ENCODE measurements at places on chromosomes 1 and 21.
A peak's percentile ranks its signal among the peaks of the same experiment; 100 is the strongest.

DNA sequence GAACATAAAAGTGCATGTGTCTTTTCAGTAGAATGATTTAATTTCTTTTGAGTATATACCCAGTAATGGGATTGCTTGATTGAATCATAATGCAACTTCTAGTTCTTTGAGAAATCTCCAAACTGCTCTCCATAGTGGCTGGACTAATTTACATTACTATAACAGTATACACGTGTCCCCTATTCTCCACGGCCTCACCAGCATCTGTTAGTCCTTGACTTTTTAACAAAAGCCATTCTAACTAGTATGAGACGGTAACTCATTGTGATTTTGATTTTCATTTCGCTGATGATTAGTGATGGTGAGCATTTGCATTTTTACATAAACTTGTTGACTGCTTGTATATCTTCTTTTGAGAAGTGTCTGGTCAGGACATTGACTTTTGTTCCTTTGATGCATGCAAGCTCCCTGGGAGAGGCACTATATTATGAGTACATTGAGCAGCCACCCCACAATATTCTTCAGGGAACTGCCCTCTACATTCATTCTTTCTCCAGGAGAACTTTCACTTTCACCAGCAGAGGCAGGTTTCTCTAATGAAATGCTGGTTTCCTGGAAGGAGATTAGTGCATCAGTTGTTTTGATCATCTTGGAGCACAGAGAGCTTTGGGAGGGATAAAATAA lies 51.9 kb upstream of the LPGAT1 start:
- no peak for DNase-seq

DNA sequence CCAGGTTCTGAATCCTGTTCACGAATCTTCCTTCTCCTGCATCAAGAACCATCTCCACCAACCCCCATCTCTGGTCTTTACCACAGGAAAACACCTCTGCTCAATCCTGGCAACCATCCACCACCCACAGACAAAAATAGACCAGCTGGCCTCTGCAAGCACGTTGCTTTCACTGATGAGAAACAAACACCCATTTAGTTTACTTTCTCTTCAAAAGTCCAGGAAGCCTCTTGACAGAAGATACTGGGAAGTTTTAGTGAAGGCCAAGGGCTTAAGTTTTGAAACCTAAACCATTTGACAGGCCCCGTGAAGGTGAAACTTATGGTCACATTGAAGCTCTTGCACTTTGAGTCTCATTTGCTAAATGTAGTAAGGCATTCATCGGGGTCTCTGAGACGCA lies 122.6 kb upstream of the PPP2R5A start:
- no peak for DNase-seq

- DNase-seq = peak; percentile 46
Observed at GRCh38 chr1:233304489-233305102, 9.1 kb upstream of the PCNX2 start.

DNA sequence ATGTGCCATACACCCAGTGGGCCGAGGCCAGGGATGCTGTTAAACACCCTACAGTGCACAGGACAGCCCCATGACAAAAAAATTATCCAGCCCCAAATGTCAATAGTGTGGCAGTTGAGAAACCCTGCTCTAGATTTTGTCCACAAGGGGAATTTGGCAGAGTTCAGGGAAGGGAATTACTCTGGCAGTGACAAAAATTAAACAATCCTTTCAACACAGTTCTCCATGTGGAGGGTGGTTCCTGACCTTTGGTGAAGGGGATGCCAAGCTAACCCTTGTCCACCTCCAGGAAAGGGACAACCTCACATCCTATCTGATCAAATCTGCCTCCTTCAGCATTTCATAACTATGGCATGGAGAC lies 28.4 kb upstream of the CD84 start:
- DNase-seq = no peak

- no peak for DNase-seq
Observed at GRCh38 chr1:148308832-148309458, 156.9 kb upstream of the NBPF11 start.

DNA sequence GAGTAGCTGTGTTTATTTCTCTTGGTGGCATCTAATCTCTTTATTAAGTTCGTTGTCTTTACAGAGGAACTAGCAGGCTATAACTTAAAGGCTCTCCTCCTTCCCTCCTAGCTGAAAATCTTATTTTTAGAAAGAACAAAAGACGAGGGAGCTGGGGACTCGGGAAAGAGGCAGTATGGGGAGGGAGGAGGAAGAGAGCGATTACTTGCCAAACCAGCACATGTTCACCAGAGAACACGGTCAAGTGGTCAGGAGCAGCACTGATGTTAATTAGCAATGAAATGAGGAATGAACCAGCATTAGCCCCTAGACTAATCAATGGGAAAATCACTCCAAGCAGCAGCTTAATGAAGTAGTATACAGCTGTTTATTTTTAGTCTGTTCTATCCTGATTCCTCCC lies 171.3 kb upstream of the ESRRG start:
- DNase-seq = no peak

DNA sequence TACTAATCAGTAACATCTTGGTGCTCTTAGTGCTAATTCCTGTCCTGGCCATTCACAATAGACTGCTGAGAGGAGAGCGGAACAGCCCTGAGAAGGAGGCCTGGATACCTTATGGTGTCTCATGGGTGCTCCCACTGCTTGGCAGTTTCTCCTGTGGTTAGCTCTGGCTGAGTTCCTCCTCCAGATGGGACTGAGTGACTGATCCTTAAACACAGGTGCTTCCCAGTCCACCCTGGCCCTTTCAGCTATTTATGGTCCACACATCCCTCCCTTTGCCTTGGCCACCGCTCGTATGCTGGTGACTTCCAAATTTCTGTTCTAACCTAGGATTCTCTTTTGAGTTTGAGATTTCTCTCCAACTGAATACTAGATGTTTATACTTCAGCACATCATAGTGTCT lies 157.0 kb upstream of the CACNA1E start:
- DNase-seq = no peak

- no peak for DNase-seq
Observed at GRCh38 chr1:209931141-209931540, 6.9 kb upstream of the SYT14 start.

DNA sequence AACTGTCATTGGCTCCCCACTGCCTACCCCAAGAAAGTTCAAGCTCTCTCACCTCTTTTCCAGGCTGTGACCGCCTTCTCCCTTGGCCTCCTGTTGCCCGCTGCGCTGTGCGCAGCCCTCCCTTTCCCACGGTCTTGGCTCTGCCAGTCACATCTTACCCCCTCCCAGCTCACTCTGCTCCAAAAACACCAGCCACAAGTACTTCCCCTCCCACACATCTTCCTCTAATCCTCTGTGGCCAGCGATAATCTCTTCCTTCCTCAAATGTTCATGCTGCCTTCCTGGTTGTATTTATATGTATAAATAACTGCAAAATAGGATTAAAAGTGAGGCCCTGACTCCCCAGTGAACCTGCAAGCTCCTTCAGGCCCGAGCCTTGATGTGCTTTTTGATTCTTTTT lies 81.8 kb downstream of the AJAP1 start:
- no peak for DNase-seq

GRCh38 chr1:78052685-78053405 lies 7.1 kb downstream of the GIPC2 start:
- DNase-seq = no peak

DNA sequence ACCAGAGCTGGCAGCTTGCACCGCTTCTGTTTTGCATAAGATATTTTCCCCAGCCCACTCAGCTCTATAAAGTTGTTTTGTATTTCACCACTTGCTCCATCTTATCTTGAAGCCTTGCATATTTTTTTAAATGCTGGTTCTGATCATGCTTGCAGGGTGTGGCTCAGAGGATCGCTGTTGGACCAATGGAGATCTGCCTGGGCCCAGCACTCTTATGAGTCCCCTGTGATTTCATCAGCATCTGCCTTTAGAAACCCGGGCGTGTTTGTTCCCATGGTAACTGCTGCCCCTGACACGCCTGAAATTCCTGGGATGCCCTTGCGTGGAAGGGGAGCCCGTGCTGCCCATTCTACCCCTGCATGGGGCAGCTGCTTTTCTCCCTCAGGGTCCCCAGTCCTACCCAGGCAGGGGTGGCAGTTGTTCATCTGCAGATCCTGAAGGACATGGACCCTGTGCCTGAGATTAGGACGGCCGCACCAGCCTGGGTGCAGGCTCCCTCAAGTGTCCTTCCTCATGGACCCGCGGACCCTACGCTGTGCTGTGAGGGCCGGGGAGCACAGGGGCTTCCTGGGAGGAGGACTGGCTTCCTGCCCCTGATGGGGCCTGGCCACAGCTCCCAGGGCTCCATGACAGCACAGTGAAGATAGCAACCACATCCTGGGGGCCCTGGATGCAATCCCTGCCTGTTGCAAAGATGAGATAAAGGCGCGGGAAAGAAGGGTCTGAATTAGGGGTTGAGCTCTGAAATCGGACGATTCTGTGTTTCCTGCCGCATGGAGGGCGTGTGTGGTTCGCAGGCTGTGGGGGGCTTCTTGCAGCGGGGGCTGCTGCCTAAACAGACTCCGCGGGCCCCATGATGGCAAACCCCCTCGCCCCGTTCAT lies 226.5 kb downstream of the SDCCAG8 start:
- no peak for DNase-seq

GRCh38 chr1:115767403-115767802 lies 1.1 kb downstream of the CASQ2 start:
- no peak for DNase-seq

- DNase-seq = no peak
Observed at GRCh38 chr1:221712776-221713431, 29.0 kb downstream of the DUSP10 start.

- DNase-seq = no peak
Observed at GRCh38 chr1:77095236-77095635, 124.0 kb downstream of the PIGK start.

- peak; percentile 41 for DNase-seq
Observed at GRCh38 chr1:167554028-167554779, 642 bp upstream of the CREG1 start.

DNA sequence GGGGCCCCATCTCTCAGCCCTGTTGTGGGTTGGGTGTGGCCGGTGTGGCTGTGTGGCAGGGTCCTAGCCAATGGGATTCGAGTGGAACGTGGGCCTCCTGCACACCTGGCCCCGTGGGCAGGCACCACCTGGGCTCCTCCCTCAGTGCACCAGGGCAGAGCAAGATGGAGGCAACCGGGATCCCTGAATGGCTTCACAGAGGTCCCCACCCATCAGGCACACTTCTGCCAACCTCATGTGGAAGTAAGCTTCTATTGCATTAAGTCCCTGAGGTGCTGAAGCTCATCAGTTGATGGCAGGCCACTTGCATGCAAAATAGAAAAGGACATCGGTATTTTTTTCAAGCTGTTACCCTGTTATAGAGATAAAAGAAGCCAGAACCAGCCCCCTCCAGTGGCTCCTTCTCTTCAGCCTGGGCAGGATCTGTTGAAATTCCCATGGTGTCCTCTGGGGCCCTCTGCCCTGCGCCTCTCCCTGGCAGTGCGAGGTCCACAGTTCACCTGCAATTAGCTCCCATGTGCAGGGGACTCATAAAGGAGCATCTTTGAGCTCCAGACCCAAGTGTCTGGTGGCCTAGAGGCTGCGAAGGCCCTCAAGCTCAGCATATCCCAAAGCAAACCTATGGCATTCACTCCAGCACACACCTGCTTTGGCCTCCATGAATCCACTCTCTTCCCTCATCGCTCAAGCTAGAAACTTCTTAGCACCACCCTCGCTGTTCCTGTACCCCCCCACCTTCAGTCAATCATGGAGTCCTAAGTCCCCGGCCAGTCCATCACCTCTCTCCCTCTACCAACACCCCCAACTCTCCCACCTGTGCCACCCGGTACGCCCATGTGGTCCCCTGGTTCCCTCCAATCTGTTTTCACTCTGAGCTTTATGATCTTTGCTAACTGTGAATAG lies 2.1 kb upstream of the SLC45A1 start:
- peak; percentile 40 for DNase-seq

GRCh38 chr1:15616373-15617172 lies 685 bp upstream of the DDI2 start:
- no peak for DNase-seq

- DNase-seq = peak; percentile 77
Observed at GRCh38 chr1:41241354-41241748, 755 bp downstream of the SCMH1 start.

GRCh38 chr1:30320581-30320890 lies 402.8 kb downstream of the MATN1 start:
- no peak for DNase-seq

Measured in D341Med (cell line).